ENCODE measurements at places on chromosomes 3 and 15.

- DNase-seq, result no peak
Measured at GRCh38 chr3:124972457-124972856, 37.9 kb upstream of the MUC13 start.

DNA sequence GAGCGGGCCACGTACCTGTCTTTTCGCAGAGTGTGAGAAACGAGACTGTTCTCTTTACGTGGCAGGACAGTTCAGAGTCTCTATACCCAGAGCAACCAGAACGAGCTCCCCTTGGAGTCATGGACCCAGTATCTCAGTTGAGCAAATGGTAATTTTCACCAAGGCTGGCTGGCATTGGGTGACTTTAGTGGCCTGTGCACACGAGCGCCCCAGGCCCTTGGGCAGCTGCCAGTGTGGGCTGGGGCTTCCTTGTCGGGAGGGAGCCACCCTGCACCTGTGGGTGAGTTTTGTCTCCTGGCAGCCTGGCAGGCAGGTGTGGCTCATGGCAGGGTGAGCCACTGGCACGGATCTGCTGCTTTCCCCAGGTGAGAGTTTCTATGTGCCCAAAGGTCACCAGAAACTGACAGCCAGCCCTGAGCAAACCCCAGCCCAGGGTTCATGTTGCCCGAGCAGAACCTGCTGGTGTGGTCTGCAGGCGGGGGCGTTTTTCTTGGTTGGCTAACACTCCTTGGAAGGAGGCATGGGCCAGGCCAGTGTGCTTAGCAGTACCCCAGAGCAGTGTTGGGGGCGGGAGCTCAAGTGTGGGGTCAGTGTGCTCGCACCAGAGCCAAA lies 135.0 kb downstream of the TJP1 start:
- no peak for DNase-seq

- DNase-seq, result no peak
Measured at GRCh38 chr3:172586436-172586835, 63.2 kb upstream of the TNFSF10 start.

DNA sequence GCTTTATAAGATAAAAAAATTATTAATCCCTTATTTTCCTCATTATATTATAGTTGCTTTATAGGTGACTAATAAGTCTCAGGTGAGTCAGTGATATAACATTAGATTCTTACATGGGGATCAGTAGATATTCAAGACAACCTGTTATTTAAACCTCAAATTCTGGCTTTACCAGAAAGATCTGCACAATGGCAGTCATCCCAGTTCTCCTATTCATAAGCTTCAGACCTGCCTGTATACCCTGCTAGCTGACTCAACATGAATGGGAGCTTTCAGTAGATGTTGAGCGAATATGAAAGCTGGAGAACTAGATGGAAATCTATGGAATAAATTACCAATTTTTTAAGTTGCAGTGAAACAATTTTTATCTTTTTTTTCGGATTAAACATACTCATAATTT lies 20.5 kb upstream of the CCDC54 start:
- DNase-seq, result no peak

DNA sequence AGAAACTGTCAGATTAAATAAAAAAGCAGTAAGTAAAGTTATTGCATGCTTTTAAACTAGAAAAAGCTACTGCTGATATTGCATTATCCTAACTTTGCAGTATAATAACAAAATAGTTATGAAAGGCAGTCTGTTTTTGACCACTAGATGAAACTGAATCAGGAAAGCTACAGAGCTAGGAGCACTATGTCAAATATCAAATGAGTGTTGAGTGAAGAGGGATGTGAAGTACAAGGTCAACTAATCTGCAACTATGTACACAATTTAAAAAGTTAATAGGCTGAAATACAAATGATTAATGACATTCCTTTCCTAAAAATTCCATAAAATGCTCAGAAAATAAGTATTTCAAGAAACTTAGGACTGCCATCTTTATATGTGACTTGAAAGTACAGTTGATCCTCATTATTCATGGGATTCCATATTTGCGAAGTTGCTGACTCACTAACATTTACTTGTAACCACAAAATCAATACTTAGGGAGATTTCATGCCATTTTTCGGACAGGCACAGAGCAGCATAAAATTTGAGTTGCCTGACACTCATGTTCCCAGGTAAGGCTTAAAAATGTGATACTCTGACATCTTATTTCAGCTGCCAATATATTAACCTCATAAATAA lies 34.5 kb downstream of the SLC4A7 start:
- no peak for DNase-seq

DNA sequence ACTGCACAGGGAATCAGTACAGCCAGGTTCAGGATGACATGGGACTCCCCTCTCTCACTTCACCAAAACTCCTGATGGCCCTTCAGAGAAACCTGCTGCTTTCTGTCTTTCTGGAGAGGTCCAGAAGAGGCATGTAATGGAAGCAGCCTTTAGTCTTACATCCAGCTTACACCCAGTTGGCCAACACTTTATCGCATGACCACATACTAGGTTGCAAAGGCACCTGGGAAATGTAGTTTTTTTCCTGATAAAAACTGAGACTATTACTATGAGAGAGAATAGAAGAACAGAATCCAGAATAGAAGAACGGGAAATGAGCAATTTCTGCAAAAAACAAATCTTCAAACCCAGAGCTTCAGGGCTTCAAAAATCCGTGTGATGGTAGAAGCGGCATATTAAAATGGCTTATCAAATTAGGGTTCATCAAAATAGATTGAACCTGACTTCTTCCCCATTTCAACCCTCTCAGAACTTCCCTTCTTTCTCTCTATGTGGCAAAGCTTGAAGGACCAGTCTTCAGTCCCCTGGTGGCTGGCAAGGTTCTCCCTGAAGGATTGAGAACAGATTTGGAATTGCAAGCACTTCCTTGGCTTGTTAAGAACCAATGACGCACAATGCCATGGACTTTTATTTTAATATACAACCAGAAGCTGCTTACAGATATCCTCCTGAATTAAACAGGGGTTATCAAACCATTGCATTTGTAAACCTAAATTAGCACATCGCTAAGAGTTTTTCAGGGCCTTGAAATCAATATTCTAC lies 34.4 kb downstream of the CORO2B start:
- no peak for DNase-seq

- DNase-seq, result no peak
Measured at GRCh38 chr3:158864492-158864891, 62.6 kb downstream of the MFSD1 start.

GRCh38 chr15:35519541-35520149 lies 26.3 kb downstream of the DPH6 start:
- no peak for DNase-seq

DNA sequence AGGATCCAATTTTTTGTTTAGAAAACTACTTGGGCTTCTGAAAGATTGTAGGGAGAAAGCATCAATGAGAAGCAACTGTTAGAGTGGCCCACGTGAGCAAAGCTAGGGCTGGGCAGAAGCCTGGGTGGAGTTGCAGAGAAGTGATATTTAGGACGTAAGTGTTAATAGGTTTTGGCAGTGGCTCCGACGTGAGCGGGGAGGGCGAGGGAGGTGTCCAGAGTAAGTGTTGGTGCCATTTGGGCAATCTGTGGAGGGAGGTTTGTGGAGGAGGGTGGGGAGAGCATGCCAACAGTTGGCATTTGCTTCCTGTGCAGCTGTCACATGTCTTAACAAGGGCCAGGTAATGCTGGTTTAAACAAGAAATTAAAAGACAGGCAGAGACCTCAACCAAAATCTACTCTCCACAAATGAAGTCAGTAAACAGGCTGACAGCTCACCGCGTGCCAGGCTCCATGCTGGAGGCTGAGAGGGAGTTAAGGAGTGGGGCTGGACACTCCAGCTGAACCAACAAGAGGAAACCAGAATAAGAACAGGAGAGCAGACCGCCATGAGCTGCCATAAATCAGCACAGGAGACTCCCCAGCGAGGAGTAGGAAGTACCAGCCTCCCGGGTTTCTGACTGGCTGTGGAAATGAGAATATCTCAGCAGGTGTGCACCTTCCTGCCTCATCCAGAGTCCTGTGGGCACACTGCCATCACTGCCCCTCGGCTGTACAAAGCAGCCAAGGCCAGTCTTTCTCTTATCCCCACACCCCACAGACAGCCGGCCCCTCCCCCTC lies 232.6 kb downstream of the ABHD5 start:
- no peak for DNase-seq

DNA sequence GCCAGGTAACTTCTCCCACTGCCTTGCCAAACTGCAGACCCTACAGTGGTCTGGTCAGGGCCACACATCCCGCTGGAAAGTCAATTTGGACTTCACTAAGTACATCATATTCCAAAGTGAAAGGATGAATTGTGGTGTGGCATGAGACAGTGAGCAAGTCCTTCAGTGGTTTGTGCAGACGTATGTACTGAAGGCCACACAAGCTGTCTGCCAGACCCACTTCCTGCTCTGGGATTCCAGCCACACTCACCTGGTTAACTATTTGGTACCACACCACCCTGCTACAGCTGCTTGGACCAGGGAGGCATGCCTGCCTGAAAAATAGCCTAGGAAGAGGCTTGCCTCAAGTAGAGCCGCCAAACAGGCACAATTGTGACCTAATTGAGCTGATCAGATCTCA lies 94.1 kb upstream of the STRIT1 start:
- DNase-seq, result no peak

DNA sequence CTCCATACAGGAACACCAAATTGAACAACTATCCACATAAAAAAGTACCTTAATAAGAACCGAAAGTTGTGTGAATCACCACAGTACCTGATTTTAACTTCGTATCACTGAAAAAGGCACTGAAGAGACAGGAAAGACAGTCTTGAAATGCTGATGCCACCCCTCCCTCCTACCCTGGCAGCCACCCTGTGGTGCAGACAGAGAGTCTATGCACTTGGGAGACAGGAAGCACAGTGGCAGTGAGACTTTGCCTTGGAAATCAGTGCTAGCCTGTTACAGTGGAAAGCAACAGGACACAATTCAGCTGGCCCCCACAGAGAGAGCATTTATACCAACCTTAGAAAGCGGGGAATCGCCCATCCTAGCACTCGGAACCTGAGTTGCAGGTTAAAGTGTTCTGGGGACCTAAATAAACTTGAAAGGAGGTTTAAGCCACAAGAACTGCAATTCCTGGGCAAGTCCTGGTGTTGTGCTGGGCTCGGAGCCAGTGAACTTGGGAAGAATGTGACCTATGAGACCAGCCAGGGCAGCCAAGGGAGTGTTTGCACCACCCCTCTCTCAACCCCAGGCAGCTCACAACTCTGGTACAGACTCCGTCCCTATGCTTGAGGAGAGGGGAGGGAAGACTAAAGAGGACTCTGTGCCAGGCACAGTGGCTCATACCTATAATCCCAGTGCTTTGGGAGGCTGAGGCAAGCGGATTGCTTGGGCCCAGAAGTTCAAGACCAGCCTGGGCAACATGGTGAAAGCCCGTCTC lies 240.1 kb downstream of the ISL2 start:
- DNase-seq, result no peak
